ENCODE measurements at places on chromosomes 1 and 21. TPM values are rescaled to one million over a fixed set of nuclear protein-coding genes. Genes with fewer than 3 reads are reported as not detected.

The S100A10 gene
- total RNA-seq = 2,473 TPM

The TRIM58 gene
- total RNA-seq = not detected

The JAM2 gene
- total RNA-seq = not detected

The RBM11 gene
- not detected for total RNA-seq

The F11R gene
- 81.0 TPM for total RNA-seq

The DNASE2B gene
- not detected for total RNA-seq

The PRRX1 gene
- not detected for total RNA-seq

The PROK1 gene
- not detected for total RNA-seq

The ATP5PB gene
- 246 TPM for total RNA-seq

The CASQ1 gene
- total RNA-seq = not detected

The PDIK1L gene
- total RNA-seq = 1.9 TPM

The NBPF8 gene
- 4.6 TPM for total RNA-seq

The UTS2 gene
- not detected for total RNA-seq

The SCP2 gene
- 50.4 TPM for total RNA-seq

The GIPC2 gene
- total RNA-seq = 0.07 TPM

The PGLYRP3 gene
- total RNA-seq = not detected

The VHLL gene
- total RNA-seq = not detected

The GJA4 gene
- total RNA-seq = not detected

The CPLANE2 gene
- total RNA-seq = 4.2 TPM

The RPS8 gene
- 1,748 TPM for total RNA-seq

The IL22RA1 gene
- total RNA-seq = 7.3 TPM

The TSPAN2 gene
- 1.1 TPM for total RNA-seq

The VSIG8 gene
- 0.08 TPM for total RNA-seq

The BNIPL gene
- total RNA-seq = 0.28 TPM

The PPIH gene
- 60.2 TPM for total RNA-seq

The CD1E gene
- not detected for total RNA-seq

All from A549 treated with Hydrocortisone at 1 μM for 4 hours (cell line).